Activated naive CD4-positive, alpha-beta T cell treated with anti-CD3 and anti-CD28 coated beads for 36 hours (primary cell): ENCODE measurements at places on chromosomes 12 and 14. TPM values are rescaled to one million over a fixed set of nuclear protein-coding genes. Genes with fewer than 3 reads are reported as not detected.
A peak's percentile ranks its signal among the peaks of the same experiment; 100 is the strongest.

DNA sequence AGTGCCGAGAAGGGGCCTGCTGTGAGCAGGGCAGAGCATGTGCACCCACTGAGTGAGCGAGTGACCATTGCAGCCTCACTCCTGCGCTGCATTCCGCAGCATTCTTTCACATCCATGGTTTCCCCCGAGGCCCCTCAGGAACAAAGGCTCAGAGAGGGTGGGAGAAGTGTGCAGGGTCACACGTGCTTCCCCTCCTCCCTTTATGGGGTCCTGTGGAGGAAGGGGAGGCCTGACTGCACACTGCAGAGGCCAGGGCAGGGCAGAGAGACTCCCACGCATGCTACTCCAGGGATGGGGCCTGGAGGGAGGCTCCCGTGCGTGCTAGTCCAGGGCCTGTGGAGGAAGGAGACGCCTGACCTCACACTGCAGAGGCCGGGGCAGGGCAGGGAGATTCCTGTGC lies 63.2 kb downstream of the DIO3 start:
- no peak for DNase-seq

- no peak for DNase-seq
Observed at GRCh38 chr12:70255311-70255710, 12.1 kb downstream of the CNOT2 start.

- DNase-seq, result no peak
Observed at GRCh38 chr12:80200414-80200813, 101.1 kb downstream of the OTOGL start.

Gene CD4
- 161 TPM for total RNA-seq

Gene PRR4
- total RNA-seq, result not detected

Gene IL31
- total RNA-seq, result not detected

GRCh38 chr12:81229759-81230158 lies 151.9 kb downstream of the ACSS3 start:
- no peak for DNase-seq

Gene TRIM9
- 1.1 TPM for total RNA-seq

- no peak for DNase-seq
Observed at GRCh38 chr12:100371146-100371545, 14.3 kb downstream of the SLC17A8 start.

- no peak for DNase-seq
Observed at GRCh38 chr12:100984796-100985195, 190.2 kb downstream of the ANO4 start.

GRCh38 chr14:85391892-85392291 lies 138.1 kb upstream of the FLRT2 start:
- DNase-seq, result no peak

DNA sequence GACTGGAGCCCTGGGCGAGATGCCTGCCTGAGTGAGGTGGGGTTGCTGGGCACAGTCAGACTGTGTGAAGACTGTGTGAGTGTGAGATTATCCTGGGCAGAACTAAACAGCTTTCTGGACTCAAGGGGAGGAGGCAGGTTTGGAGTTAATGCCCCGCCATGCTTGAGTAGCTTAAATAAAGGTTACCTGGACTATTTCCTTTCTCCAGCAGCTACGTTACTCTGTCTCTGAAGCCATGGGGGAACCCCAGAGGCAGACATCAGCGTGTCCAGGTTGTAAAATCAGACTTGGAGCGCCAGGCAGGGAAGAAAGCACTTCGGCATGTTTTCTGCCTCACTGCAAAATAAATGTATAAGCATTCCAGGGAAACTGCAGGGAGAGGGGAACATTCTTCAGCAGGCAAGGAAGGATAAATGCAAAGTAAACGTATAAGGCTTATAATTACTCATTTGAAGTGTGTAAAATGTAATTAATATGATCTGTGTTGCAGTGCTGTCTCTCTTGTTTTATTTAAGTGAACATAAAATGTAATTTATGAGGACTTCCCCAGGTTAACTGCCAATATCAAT lies 129.7 kb downstream of the CHST11 start:
- DNase-seq, result no peak

- DNase-seq, result no peak
Observed at GRCh38 chr12:111858778-111859177, 16.8 kb downstream of the MAPKAPK5 start.

GRCh38 chr12:81468206-81468605 lies 290.9 kb downstream of the PPFIA2 start:
- no peak for DNase-seq

GRCh38 chr12:118033902-118034301 lies 17.4 kb downstream of the RFC5 start:
- DNase-seq, result no peak

Gene NTF3
- not detected for total RNA-seq

Gene DLGAP5
- 117 TPM for total RNA-seq

DNA sequence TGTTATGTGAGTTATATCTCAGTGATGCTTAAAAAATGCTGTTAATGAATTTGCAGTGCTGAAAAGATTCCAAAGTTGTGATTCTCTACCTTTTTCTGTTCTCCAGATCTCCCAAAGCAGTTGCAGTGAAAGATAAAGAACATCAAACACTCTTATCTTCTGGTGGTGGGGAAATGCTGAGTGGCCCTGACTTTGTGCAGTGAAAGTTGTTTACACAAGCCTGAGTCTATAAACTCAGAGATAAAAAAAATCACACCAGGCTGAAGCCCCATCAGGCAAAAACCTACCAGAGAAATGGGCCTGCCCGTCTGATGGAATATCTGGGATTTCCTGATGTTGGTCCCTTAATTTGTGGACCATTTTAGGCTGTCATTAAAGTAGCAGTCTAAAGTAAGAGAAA lies 46.1 kb downstream of the RASSF3 start:
- DNase-seq, result no peak

GRCh38 chr14:105534586-105534985 lies 8.2 kb downstream of the TMEM121 start:
- no peak for DNase-seq

- DNase-seq, result no peak
Observed at GRCh38 chr14:96538990-96539317, 36.8 kb downstream of the PAPOLA start.

Gene APOF
- not detected for total RNA-seq

DNA sequence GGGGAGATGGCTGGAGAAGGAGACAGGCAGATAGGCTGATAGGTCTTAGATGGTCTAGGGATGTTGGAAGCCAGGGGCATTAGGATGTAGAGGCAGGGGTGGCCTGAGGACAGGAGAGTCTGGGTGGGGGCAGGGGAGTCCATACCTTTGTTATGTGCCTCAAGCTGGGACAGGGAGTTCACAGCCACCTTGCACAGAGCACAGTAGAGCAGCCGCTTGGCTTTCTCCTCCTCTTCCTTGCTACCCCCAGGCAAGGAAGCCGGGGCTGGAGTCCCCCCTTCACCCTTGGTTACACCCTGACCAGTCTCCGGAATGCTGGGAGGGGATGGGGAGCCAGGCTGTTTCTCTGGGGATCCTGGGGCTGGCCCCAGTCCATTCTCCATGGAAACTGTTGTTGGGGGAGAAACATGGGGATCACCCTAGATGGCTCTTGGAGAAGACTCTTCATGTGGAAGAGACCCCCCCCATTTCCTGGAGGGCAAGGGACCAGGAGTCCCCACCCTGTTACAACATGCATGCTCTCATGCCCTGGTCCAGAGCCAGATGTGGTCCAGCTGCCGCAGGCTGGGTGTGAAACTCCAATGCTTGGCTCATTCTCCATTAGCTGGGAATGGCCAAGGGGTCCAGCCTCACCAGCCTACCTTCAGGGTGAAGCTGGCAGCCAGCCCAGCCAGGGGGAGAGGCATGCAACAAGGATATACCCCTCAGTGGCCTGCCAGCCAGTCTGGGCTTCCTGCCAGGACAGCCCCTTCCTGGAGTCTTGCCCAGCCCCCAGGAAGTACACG lies 7.2 kb upstream of the GPR84 start:
- no peak for DNase-seq

- no peak for DNase-seq
Observed at GRCh38 chr14:96598332-96598928, 96.2 kb downstream of the PAPOLA start.

Gene KRT77
- not detected for total RNA-seq

GRCh38 chr12:121838126-121838525 lies 20.5 kb downstream of the HPD start:
- no peak for DNase-seq

GRCh38 chr14:101175731-101176534 lies 272.4 kb upstream of the RTL1 start:
- DNase-seq, result no peak

- DNase-seq, result peak; percentile 86
Observed at GRCh38 chr12:113174461-113175384, 10.6 kb downstream of the DDX54 start.

DNA sequence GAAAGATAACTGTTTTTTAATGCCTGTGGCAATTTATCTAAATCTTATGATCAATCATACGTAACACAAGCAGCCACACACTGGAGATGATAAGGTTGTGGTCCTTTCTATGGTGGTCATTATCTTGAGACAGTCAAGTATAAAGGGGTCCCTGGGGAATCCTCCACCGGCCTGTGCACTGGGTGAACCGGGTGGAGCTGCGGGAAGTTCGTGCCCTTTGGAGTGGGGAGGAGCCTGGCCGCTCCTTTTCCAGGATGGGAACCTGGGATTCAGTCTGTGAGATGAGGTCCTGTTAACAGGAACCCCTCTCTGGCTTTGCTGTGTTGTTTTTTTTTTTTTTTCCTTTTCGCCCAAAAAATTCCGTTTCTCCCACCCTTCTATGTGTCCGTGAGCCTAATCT lies 167.5 kb upstream of the RPL10L start:
- no peak for DNase-seq

DNA sequence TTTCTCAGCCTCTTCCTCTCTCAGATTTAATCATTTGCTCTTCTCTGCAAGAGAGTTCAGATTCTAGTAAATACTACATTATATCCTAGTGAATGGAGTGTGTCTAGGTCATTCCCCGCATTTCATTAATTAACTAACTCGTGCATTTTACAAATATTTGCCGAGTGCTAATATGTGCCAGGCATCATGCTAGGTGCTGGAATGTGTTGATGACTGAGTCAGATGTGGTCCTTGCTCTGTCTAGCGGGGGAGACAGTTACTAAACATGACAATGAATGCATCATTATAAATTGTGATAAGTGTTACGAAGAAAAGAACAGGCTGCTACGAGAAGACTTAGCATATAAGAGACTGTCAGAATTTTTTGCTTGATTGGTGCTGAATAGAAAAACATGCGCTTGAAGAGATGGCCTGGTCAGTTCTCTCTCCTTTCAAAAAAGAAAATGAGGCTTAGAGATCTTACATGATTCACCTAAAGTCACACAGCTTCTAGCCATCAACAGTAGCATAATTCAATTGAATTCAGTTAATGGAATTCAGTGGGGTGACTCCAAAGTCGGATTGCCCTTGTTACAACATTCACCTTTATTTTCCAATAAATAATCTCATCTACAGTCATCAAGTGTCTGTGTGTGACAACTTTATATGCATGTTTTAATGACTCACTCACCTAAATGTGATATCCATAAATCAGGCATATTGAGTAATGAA lies 48.7 kb upstream of the MAX start:
- no peak for DNase-seq

Gene TEAD4
- total RNA-seq, result 3.7 TPM

DNA sequence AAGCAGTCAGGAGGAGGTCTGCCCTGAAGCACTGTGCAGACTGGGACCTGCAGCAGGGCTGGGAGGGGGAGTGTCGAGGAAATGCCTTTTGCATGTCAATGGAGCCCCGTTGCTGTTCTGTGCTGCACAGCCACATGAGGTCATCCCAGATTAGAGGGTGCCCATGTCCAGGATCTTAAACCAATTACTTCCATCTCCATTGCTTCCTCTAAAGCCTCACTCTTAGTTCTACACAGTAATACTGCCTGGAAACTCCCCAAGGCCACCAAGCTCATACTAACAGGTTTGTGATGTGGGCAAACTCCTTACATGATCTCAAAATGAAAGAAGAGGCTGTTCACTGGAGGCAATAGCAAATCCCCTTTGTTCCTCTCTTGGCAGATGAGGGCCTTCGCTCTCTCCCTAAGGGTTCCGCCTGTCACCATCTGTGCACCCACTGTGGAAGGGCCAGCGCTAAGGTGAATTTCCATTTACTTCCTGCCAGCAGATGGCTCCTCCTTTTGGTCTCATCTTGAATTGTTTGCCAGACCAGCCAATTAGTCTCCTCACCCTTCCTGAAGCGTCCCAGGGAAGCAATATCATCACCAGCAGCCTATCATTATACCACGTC lies 35.4 kb upstream of the LTA4H start:
- peak; percentile 25 for DNase-seq

Gene RNASE7
- total RNA-seq, result not detected

Gene LIN7A
- total RNA-seq, result not detected

GRCh38 chr12:54984658-54985376 lies at the start of gene TESPA1:
TESPA1 (minus strand) TSS chr12:54984762; CDS start chr12:54974562, 10,200 bp downstream.
- DNase-seq, result peak; percentile 94

GRCh38 chr12:131720921-131721320 lies 10.0 kb downstream of the SFSWAP start:
- no peak for DNase-seq

- DNase-seq, result no peak
Observed at GRCh38 chr12:46915836-46916235, 90.0 kb upstream of the SLC38A4 start.

GRCh38 chr12:6927379-6928021 lies at the start of gene ATN1:
ATN1 (plus strand) TSS chr12:6927959; CDS start chr12:6934002, 6,043 bp downstream.
- DNase-seq, result peak; percentile 51

Gene HOTAIR
- total RNA-seq, result not detected

DNA sequence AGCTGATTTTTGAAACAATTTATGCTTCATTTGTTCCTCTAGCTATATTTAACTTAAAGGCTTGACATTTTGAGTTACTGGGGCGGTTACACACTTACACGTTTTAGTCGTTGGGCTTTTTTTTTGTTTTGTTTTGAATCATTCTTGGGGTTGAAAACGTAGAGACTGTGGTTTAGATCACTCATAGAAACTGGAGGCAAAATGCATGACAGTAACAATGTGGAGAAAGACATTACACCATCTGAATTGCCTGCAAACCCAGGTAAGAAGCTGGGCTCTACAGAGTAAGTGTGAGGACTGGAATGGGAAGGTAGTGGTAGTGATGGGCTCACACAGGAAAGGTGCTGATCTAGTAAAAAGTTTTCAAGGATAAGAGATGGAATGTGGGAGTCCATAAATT lies at the start of gene CLEC2D:
Gene CLEC2D (plus strand): TSS at position 180 of the 400 bp plus-strand sequence. CDS start 22 bp downstream, at position 202.
- DNase-seq, result peak; percentile 66

DNA sequence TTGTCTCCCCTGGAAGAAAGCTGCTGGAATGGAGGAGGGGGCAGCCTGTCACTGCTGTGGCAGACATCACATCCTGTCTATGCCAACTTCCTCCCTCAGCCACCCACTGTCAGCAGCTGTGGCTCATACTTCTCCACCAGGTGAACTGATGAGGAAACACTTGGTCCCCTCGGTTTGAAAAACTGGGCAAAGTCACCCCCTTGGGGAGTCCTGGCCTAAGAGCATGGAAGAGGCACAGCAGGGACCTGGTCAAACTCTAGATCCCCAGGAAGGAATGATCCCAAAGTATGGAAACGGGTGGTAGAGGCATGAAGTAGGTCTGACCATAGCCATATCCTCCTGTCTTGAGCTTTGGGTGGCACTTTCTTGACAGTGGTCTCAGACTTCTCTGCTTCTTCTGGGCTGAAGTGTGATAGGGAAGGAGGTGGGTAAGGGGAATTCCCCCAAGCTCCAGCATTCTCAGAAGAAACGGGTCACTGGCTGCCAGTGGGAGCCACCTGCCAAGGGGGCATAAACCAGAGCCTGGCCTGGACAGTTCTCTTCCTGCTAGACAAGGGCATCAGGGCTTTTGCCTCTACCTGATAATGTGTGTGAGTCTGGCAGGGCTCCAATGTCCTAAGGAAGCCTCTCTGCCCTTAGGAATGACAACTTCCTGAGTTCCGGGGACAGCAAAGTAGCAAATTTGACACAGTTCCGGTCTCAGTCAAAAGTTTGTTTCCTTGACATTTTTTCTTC lies 36.0 kb downstream of the FMNL3 start:
- DNase-seq, result peak; percentile 81

- DNase-seq, result no peak
Observed at GRCh38 chr12:50032515-50032853, 7.2 kb upstream of the RACGAP1 start.

Gene AQP5
- not detected for total RNA-seq

GRCh38 chr12:64678835-64679234 lies 68.5 kb downstream of the RASSF3 start:
- peak; percentile 45 for DNase-seq
